ENCODE measurements at places on chromosomes 7 and 10. TPM values are rescaled to one million over a fixed set of nuclear protein-coding genes. Genes with fewer than 3 reads are reported as not detected.

The SRGN gene
- total RNA-seq = 33.7 TPM

The NEUROD6 gene
- total RNA-seq = not detected

The TEX36 gene
- not detected for total RNA-seq

The FOXK1 gene
- total RNA-seq = 43.6 TPM

The WDR86 gene
- total RNA-seq = 0.13 TPM

The RNF148 gene
- total RNA-seq = 0.46 TPM

The PPIF gene
- total RNA-seq = 81.7 TPM

The KLHDC10 gene
- 27.6 TPM for total RNA-seq

The NCF1 gene
- 2.7 TPM for total RNA-seq

The KIN gene
- total RNA-seq = 8.3 TPM

Measured in gastrocnemius medialis (tissue), 4 donors.